ENCODE measurements at places on chromosomes 12 and 14.

GRCh38 chr12:59041241-59042121 is 121.2 kb upstream of the LRIG3 start:
- no peak for DNase-seq

GRCh38 chr14:68961781-68962584 is 17.1 kb downstream of the ACTN1 start:
- DNase-seq, result peak; percentile 87

DNA sequence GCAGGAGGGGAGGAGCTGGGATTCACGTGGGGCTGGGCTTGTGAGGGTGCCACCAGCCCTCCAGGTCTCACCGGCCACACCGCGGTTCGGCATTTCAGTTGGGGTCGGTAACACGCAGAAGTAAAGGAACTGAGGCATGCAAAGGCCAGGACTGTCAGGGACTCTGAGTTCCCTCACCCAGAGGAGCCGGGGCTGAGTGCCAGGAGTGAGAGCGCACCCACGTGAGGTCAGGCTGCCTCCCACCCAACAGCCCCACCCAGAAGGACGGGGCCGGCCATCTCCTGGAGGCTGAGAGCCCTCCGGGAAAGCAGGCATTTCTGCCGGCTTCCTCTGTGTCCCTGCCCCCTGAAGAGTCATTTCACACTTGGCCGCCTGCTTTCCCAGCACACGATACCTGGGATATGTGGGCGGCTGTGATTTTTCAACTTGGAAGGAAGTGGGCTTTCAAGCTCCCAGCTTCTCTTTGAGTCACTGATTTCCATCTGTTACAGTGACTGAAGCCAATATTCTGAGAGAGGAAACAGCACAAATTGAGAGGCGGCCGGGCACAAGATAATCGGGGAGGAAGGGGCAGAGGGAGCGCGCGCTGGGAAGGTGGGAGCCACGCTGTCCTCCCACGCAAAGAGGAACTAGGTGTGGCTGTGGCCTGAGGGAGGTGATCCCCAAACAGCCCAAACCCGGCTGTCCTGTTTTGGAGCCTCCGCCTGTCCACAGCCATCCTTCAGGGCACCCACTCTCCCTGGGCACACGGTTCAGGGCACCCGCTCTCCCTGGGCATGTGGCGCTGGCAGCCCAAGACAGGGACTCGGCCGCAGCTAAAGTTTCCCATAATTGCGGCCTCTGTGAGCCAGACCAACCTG is 19.0 kb downstream of the GALNT9 start:
- DNase-seq, result peak; percentile 66

GRCh38 chr12:32312049-32312670 is 87.2 kb upstream of the FGD4 start:
- no peak for DNase-seq

DNA sequence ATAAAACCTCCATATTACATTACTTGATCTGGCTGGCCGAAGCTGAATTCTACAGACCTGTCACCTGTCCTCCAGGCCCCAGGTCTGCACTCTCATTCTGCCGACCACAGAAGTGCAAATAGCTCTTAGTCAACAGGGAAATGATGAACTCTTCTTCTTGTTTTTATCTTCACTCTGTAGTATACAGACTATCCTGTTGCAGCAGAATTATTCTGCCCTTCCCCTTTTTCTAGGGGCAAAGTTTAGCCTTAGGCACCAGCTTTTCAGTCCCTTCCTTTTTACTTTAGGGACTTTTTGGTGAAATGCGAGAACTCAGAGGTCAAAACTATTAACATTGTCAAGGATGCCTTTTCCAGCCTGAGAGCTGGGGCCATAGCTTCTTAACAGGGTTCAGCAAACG is 229.6 kb upstream of the EGLN3 start:
- DNase-seq, result no peak

DNA sequence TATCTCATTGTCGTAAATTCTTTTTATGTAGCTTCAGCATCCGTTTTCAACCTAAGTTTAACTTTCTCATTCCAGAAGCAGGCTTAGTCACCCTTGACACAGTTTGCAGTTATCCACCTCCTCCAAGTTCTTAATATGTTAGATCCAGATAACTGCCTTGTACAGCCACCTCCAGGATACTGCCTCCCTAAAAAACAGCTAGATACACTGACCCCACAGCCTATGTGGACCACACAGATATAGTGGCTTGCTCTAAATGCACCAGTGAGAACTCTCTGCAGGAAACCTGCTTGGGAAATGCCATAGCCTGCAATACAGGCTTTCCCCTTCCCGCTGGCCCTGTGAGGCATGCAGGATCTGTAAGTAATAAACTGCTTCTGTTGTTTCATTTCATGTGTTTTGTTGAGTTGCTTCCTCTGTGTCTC is 11.1 kb upstream of the RTL1 start:
- no peak for DNase-seq

DNA sequence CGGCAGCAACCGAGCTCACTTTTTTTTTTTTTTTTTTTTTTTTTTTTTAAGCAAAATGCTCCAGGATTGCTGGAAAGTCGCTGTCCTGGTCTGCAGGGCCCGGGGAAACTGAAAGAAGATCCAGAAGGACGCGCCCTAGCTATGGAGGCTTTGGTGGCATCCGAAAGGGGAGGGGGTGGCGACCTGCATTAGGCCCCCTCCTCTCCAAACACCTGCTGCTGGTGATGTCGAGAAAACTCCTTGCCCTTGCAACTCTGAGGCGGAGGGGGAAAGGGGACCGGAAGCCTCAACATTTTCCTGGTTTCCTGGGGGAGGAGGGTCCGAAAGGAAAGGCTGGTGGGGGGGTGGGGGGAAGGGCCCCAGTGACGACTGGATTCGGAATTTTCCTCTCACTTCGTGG is 421.1 kb downstream of the VRK1 start:
- no peak for DNase-seq

DNA sequence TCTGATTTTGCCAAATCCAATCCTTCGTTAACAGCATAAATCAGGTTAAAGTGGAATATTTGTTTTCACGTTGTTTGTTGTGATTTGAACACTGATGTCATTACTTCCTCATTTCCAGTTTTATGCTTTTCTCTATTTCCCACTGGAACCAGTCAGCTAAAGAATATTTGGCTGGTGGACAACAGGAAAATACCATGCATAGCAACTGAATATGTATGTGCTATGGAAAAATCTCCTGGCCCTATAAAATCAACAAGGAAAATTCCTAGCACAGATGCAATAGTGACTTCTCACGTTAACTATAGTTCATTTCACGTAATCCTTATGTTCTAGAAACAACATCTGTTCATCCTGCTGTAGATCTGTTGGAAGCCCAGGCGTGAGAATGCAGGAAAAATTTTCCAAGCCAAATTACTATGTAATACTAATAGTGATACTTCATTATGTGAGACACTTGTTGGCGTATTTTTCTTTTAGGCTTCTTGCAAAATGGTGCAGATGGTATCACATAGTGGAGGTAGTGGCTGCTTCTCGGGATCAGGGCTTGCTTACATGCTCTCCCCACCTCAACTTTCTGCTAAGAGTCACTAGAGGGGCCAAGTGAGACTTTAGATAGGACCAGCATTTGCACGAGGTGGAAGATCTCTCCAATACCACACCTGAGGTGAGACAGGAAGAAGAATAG is 86.3 kb upstream of the USP44 start:
- DNase-seq, result no peak

DNA sequence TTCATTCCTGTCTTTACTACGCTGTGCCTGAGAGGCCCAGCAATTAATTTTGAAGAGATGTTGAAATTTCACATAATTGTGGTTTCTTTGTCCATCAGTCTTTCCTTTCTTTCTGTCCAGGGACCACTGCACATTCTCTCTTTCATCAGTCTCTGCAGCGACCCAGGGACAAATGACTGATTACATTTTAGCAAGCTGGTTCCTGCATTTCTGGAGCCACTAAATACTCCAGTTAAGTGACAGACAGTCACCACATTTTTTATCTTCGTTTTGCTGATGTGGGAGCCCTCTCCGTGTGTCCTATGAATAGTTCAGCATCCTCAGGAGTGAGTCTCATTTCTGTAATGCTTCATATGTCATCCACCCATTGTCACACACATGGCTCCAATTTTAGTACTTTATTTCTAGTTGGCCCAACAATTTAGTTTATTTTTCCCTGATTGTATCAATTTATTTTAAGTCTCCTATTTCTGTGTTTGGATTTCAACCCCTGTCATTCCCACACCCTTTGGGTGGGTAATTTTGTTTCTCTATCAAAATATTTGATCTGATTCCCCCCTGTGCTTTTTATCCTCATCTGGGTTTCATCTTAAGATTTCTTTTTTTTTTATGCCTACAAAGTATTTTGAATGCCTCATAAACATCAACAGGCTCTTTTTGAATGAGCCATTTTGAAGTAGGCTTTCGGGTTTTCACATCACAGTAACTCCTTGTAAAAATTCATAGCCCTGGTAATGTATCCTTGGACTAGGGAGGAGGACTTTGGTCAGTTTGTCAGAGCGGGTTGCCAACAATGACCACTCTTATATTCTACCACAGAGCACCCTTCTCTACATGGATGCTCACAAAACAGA is 1196.5 kb downstream of the GALC start:
- no peak for DNase-seq

DNA sequence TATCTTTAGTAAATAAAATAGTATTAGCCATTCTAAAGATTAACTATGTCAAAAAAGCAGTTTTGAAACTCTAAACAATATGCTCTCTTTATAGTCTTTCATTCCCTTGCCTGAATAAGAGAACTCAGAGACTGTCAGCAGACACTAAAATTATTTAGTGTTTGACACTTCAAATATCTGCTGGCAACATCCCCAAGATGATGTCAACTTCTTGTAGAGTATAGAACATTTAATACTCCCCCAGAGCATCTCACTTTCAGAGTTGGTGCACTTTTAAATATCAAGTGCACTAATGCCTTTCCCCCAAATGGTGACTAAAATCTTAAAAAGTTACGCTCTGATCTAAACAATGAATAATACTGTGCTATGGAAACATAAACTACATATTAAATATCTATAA is 374.9 kb downstream of the SLC6A15 start:
- DNase-seq, result no peak

- DNase-seq, result no peak
Measured at GRCh38 chr14:94227029-94227428, 52.9 kb downstream of the PPP4R4 start.

Data from aorta (tissue), 5 donors.